ENCODE measurements at places on chromosomes 16 and 17. TPM values are rescaled to one million over a fixed set of nuclear protein-coding genes. Genes with fewer than 3 reads are reported as not detected.

DNA sequence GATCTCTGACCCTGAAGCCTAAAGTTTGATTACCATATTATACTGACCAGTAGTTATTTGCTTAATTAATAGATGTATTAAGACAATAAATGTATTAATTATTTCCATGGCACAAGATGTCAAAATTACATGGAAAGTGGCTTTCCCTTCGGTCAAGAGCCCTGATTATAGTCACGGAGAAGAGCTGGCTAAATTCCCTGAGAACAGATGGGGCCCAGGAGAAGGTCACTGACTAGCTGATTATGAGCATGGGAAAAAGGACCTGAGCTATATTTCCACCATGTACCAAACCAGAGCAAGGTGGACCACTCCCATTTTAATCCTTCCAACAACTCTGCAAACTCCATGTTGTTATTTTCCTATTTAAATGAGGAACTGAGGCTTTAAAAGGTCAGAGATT is 12.9 kb upstream of the MYO18A start:
- H3K36me3 ChIP-seq: no peaks in the 10 kb centered on the region
- H3K27me3 ChIP-seq: no peaks in the 10 kb centered on the region
- H3K4me3 ChIP-seq: no peak overlapping the region
- no peak overlapping the region for H3K27ac ChIP-seq
- no peak for DNase-seq
- no peaks in the 10 kb centered on the region for H3K4me1 ChIP-seq

DNA sequence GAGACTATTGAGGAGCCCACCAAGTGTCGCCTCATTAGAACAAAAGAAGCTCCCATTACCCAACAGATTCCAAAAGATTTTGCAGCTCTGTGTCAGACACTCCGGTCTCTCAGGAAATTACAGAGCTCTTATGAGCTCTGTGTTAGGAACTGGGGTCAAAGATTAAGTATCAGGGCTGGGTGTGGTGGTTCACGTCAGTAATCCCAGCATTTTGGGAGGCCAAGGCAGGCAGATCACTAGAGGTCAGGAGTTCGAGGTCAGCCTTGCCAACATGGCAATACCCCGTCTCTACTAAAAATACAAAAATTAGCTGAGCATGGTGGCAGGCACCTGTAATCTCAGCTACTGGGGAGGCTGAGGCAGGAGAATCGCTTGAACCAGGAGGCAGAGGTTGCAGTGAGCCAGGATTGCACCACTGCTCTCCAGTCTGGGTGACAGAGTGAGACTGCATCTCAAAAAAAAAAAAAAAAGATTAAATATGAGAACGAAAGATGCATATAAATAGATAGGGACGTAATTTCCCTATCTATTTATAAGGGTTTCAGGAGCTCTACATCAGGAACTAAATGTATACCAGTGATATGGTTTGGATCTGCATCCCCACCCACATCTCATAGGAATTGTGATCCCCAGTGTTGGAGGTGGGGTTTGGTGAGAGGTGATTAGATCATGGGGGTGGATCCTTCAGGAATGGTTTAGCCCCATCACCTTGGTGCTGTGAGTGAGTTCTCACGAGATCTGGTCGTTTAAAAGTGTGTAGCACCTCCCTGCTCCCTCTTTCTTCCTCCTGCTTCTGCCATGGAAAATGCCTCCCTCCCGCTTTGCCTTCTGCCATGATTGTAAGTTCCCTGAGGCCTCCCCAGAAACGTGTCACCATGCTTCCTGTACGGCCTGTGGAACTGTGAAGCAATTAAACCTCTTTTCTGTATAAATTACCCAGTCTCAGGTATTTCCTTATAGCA is 111.4 kb downstream of the PRKCA start:
- H3K27ac ChIP-seq: peak overlapping the region; percentile 65
- peaks cover 20% of the 10 kb centered on the region for H3K4me1 ChIP-seq
- no peaks in the 10 kb centered on the region for H3K27me3 ChIP-seq
- DNase-seq: no peak
- no peak overlapping the region for H3K4me3 ChIP-seq

DNA sequence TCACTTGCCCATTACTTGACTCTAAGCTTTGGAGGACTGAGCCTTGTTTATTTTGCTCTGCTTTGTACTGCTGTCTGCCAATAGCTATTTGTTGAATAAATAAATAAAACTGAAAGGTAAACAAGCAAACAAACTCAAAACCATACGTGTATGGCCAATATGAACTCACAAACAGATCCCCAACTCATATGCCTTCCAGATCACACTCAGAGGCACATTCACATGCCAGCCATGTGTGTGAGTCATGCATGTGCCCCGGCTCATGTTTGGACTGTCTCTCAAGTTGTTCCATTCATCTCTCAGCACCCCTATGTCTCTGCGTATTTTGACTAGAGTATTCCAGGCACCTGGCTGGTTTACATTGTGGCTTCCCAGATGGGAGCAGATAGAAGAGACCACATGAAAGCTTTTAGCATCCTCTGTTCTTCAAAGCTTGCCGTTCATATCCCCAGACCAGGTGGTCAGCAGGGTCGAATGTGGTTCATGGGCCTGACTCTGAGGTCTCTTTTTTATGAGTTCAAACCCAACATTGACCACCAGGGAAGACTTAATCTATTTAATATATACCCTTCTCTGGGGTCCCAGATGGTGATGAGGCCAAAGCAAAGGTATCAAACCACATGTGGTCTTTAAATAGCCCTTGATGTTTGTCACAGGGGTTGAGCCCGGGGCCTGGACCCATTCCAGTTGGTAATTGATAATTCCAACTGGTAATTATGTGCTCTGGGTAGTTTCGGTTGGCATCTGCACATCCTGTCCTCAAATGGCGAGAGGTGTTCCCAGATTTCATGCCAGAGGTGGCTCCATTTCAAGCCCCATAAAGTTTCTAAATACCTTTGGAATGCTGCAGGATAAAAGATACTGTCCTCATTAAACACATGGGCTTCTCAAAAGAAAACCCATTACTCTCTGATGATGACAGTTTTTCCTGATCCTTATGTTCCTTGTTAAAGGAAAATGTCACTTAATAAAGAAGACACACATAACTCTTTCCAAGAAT is 287.3 kb upstream of the MAF start:
- no peak overlapping the region for H3K27ac ChIP-seq
- H3K36me3 ChIP-seq: no peaks in the 10 kb centered on the region
- no peaks in the 10 kb centered on the region for H3K4me1 ChIP-seq
- no peaks in the 10 kb centered on the region for H3K27me3 ChIP-seq
- DNase-seq: no peak

- H3K27me3 ChIP-seq: no peaks in the 10 kb centered on the region
- peak overlapping the region; percentile 56 for H3K27ac ChIP-seq
- no peaks in the 10 kb centered on the region for H3K36me3 ChIP-seq
- no peak overlapping the region for H3K4me3 ChIP-seq
Observed at GRCh38 chr16:11032922-11033291, 88.5 kb downstream of the CLEC16A start.

DNA sequence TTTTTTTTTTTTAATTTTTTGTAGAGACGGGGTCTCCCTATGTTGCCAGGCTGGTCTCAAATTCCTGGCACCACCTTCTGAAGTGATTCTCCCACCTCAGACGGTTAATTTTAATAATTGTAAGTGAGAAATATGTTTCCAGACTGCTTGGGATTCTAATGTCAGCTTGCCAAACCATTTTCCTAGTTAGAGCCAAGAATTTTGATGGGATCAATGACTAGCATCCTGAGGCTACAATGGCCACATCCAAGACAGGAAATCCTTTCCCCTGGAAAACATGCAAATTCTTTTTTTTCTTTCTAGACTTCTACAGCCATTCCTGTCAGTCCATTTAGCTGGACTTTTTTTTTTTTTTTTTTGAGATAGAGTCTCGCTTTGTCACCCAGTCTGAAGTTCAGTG is 32.6 kb downstream of the IGF2BP1 start:
- H3K4me3 ChIP-seq: no peak overlapping the region
- no peaks in the 10 kb centered on the region for H3K36me3 ChIP-seq
- H3K4me1 ChIP-seq: peaks cover 2% of the 10 kb centered on the region
- H3K27me3 ChIP-seq: peaks cover 13% of the 10 kb centered on the region
- no peak overlapping the region for H3K27ac ChIP-seq

GRCh38 chr17:72053449-72053848 is 67.4 kb upstream of the SOX9 start:
- no peaks in the 10 kb centered on the region for H3K4me1 ChIP-seq
- DNase-seq: no peak
- no peaks in the 10 kb centered on the region for H3K36me3 ChIP-seq

- no peak overlapping the region for H3K4me3 ChIP-seq
- H3K36me3 ChIP-seq: no peaks in the 10 kb centered on the region
- no peaks in the 10 kb centered on the region for H3K4me1 ChIP-seq
- no peaks in the 10 kb centered on the region for H3K27me3 ChIP-seq
Observed at GRCh38 chr17:79949656-79950209, 85.9 kb downstream of the TBC1D16 start.

DNA sequence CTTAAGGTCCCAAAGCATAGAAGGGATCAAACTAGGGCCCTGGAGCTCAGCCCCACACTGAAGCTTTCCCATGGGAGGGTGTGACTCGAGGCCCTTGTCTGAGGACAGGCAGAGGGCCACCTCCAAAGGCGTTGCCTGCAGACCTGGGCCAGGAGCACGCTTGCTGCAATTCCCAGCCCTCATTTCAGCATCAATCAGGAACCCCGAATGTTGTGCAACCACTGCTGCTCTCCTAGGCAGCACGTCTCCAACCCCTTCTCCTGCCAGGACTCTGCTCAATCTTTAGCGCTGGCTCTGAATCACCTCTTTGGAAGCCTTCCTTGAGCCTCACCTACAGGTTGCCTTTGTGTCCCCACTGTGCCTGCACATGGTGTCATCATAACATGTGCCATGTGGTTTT is 14.0 kb upstream of the ATP2C2 start:
- DNase-seq: no peak
- H3K27ac ChIP-seq: no peak overlapping the region
- H3K36me3 ChIP-seq: no peaks in the 10 kb centered on the region
- H3K27me3 ChIP-seq: no peaks in the 10 kb centered on the region
- no peak overlapping the region for H3K4me3 ChIP-seq
- peaks cover 26% of the 10 kb centered on the region for H3K4me1 ChIP-seq

- no peaks in the 10 kb centered on the region for H3K36me3 ChIP-seq
- no peaks in the 10 kb centered on the region for H3K27me3 ChIP-seq
Observed at GRCh38 chr16:74739275-74739674, 35.3 kb downstream of the FA2H start.

- H3K27me3 ChIP-seq: peaks cover 79% of the 10 kb centered on the region
- H3K4me3 ChIP-seq: no peak overlapping the region
- H3K27ac ChIP-seq: no peak overlapping the region
- DNase-seq: no peak
- H3K36me3 ChIP-seq: no peaks in the 10 kb centered on the region
- peaks cover 18% of the 10 kb centered on the region for H3K4me1 ChIP-seq
Observed at GRCh38 chr17:41733348-41734138, 900 bp downstream of the HAP1 start.

DNA sequence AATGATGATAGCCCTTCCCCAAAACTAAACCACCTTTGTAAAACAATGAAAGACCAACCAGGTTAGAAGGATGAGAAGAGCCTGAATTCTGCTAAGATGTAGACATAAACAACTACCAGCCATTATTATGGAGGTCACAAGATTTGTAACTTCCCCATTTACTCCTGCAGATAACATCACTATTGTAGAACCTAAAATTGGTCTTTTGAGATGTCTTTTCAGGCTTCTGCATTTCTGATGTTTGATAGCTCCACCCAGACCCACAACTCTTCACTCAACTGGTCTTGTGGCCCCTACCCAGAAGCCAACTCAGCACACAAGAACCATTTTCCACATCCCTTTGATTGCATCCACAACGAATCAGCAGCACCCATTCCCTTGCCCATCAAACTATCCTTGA is 100.8 kb downstream of the TMEM132E start:
- no peak for DNase-seq
- peaks cover 2% of the 10 kb centered on the region for H3K27me3 ChIP-seq
- H3K4me1 ChIP-seq: no peaks in the 10 kb centered on the region
- H3K4me3 ChIP-seq: no peak overlapping the region
- H3K36me3 ChIP-seq: no peaks in the 10 kb centered on the region

DNA sequence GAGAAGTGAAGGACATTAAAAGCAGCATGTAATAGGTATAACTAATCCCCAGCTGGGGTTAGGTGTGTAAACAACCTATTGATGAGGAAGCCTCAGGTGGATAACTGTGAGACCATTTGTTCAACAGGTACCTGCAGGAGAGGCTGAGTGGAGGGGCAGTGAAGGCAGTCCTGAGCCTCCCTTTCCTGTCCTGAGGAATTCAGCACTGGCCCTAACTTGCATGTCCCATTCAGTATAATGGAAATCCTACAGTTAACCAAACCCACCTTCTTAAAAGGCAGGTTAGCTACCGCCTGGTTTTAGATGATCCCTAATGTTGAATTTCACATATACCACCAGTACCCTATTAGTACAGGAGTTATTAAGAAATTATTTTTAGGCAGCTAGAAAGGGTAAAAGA is 225.9 kb upstream of the GOT2 start:
- H3K4me1 ChIP-seq: no peaks in the 10 kb centered on the region
- H3K4me3 ChIP-seq: no peak overlapping the region
- no peak overlapping the region for H3K27ac ChIP-seq
- no peaks in the 10 kb centered on the region for H3K27me3 ChIP-seq
- no peaks in the 10 kb centered on the region for H3K36me3 ChIP-seq
- no peak for DNase-seq

- H3K27me3 ChIP-seq: peaks cover 6% of the 10 kb centered on the region
- no peak for DNase-seq
- H3K4me3 ChIP-seq: no peak overlapping the region
- H3K36me3 ChIP-seq: no peaks in the 10 kb centered on the region
Observed at GRCh38 chr17:56754523-56755208, 79.1 kb downstream of the C17orf67 start.

- H3K4me3 ChIP-seq: peak overlapping the region; percentile 24
- H3K4me1 ChIP-seq: peaks cover 4% of the 10 kb centered on the region
- DNase-seq: peak; percentile 73
- no peaks in the 10 kb centered on the region for H3K36me3 ChIP-seq
- H3K27me3 ChIP-seq: no peaks in the 10 kb centered on the region
- H3K27ac ChIP-seq: peak overlapping the region; percentile 60
Observed at GRCh38 chr16:72787514-72788268, 260.2 kb downstream of the ZFHX3 start.

KDM8 gene
- total RNA-seq: 4.4 TPM

DCAKD gene
- 9.4 TPM for total RNA-seq

ST6GALNAC2 gene
- total RNA-seq: not detected

KRT24 gene
- total RNA-seq: 13.5 TPM

FKBP10 gene
- total RNA-seq: 61.1 TPM

RNF213 gene
- total RNA-seq: 113 TPM

CSH2 gene
- not detected for total RNA-seq

TMEM11 gene
- 30.3 TPM for total RNA-seq

USP43 gene
- 14.9 TPM for total RNA-seq

KCNAB3 gene
- 0.82 TPM for total RNA-seq

HBQ1 gene
- total RNA-seq: not detected

ALDOC gene
- total RNA-seq: 29.2 TPM

All from transverse colon (tissue), 4 donors.